ENCODE measurements at places on chromosomes 3 and 15.

GRCh38 chr3:64739971-64740631 lies 52.3 kb upstream of the ADAMTS9 start:
- DNase-seq, result no peak

GRCh38 chr3:21718161-21718765 lies 32.7 kb downstream of the ZNF385D start:
- DNase-seq, result no peak

- DNase-seq, result no peak
Measured at GRCh38 chr15:73270366-73271097, 98.2 kb downstream of the HCN4 start.

GRCh38 chr15:44216958-44217357 lies 21.9 kb upstream of the FRMD5 start:
- DNase-seq, result no peak

DNA sequence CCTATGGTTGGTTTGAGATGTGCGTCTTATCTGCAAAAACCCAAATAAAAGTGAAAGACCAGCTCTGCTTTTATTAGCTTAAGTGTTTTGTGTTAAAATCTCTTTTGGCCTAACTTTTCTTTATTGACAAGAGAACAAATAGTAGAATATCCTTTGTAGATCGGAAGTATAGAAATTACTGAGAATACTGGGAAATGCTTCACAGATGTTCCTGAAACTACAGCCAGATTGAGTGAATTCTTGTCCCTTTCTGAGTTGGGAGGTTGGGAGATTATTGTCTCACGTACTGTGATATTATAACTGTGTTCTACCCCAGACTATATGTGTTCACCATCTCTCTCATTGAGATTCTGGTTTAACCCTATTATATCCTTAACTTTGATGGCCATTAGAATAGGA lies 21.7 kb downstream of the RAB8B start:
- no peak for DNase-seq

DNA sequence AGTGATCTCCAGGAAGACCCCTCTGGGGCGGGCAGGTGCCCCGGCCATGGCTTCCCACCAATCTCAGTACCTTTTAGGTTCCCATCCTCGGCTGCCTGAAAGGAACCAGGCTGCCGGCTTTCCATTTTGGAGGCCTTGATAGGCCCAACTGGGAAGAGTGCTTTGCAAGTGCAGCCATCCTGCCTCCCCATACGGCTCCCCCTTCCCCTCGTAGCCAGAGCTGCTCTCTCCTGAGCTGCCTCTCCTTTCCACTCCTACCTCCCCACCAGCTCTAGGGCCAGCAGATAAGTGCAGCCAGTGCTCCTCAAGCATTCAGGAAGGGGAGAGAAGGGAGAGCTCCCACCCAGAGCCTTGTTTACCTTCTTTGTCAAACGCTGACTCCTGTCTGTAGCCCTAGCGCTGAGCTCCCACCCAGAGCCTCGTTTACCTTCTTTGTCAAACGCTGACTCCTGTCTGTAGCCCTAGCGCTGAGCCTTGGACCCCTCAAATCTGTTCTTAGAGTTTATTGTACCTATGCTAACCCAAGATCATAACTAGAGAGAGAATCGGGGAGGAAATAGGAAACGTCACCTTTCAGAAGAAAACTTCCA lies 133.0 kb downstream of the LRRK1 start:
- DNase-seq, result no peak

- no peak for DNase-seq
Measured at GRCh38 chr3:32882603-32883025, 64.8 kb downstream of the TRIM71 start.

GRCh38 chr3:164498917-164499316 lies 579.4 kb downstream of the SI start:
- no peak for DNase-seq

DNA sequence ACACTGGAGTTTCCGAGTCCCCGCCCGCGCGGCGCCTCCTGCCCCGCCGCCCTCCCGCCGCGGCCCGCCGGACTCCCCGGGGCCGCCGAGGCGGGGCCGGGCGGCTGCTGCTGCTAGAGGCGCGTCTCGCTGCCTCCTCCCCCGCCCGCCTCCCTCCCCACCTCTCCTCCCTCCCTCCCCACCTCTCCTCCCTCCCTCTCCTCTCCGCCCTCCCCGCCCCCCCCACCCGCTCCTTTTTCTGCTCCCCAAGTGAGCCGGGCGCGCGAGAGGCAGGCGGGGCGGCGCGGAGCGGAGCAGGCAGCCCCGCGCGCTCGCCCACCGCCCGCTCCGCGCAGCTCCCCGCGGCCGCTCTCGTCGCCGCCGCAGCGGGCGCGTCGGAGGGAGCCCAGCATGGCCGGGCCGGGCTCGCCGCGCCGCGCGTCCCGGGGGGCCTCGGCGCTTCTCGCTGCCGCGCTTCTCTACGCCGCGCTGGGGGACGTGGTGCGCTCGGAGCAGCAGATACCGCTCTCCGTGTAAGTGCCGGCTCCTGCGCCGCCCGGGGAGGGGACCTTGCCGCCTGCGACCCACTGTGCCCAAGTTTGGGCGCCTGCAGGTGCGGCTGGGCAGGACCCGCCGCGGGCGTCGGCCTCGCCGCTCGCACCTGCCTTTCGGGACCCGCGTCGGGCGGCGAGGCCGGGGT lies at the start of gene CACNA2D3:
TSS of gene CACNA2D3 (plus strand) at position 229 of the 679 bp plus-strand sequence.
- DNase-seq, result no peak

DNA sequence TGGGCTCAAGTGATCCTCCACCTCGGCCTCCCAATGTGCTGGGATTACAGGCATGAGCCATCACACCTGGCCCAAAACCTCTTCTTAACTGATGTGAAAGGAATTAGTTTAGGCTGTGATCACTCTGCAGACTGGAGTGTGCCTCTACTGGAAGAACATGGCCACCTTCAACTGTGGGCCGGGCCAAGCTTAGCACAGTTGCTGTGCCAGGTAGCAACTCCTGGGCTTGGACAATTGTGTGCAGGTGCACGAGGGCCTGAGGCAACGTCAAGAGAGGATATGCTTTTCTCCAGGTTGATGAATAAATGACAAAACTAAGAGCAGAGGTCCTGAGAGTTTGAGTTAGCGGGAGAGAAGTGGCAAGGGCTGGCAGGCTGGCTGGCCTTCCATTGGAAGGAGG lies 6.5 kb downstream of the FAH start:
- DNase-seq, result no peak

DNA sequence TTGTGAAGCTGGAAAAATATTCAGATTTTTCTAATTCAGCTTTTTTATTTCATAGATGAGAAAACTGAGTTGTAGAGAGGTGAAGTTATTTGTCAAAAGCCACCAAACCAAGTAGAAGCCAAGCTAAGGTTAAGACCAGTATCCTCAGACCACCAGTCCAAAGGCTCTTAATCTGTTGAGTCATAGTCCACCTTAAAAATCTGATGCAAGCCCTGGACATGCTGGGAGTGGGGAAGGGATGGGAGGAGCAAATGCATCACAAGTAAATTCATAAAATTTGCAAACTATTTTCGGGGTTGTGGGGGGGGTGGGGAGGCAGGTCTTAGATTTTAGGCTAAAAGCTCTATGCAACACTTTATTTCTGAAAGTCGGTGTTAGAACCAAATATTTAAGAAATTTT lies 307.7 kb upstream of the SEMA6D start:
- DNase-seq, result no peak

DNA sequence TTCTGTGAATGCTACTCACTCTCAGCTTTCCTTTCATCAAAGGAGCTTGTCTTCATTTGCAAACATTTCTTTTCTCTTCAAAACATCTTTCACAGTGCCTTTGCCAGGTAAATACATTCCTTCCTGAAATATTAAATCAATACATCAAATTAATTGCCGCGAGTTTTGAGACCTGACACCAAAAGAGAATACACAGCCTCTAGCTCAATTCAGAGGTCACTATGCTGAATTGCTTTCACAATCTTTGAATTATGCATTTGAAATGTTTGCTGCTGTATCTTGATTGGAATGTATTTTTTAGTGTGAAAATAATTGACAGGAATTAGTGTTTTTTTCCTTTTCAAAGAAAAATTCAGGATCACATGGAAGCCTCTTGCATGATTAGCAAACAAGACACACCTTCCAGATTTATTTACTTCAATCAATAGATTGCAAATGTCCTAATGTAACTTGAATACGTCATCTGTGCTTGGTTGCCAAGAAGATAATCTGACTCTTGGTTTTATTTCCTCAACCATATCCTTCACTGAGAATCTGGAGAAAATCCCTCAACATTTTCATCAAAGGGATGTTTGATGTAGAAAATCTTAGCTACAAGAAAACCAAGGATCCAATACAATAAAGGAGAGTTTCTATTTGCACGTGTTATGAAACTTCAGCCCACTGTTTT lies 83.6 kb downstream of the KCNH8 start:
- DNase-seq, result no peak

- no peak for DNase-seq
Measured at GRCh38 chr3:27708250-27708649, 13.9 kb downstream of the EOMES start.

DNA sequence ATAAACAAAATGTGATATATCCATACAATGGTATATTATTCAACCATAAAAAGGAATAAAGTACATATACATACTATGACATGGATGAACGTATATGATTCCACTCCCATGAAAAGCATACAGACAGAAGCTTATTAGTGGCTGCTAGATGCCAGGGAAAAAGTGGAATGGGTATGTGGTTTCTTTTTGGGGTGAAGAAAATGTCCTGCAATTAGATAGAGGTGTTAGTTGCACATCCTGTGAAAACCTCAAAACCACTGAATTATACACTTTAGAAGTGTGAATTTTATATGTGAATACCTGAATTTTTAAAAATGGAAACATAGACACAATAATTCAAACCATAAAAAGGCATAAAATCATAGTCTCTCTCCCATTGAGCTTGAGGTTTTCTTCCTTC lies 11.2 kb downstream of the DENND6A start:
- no peak for DNase-seq

GRCh38 chr3:72591522-72592421 lies 256.5 kb downstream of the SHQ1 start:
- no peak for DNase-seq

DNA sequence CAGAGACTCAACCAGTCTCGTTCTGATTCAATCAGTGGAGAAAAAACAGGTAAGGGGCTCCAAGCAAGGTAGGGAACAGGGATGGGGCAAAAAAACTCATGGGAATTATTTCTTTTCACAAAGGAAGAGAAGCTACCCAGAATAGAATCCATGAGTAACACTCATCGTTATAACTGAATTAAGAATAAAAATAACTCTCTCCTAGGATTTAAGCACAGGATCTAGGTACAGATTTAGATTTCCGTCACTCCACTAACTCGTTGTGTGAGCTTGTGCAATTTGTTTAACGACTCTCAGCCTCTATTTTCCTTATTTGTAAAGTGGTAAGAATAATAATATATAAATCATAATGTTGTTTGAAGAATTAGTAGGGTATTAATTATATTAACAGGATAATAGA lies 68.6 kb downstream of the ADAMTS9 start:
- DNase-seq, result no peak

GRCh38 chr3:194587438-194587931 lies 45.7 kb downstream of the TMEM44 start:
- peak; percentile 45 for DNase-seq

DNA sequence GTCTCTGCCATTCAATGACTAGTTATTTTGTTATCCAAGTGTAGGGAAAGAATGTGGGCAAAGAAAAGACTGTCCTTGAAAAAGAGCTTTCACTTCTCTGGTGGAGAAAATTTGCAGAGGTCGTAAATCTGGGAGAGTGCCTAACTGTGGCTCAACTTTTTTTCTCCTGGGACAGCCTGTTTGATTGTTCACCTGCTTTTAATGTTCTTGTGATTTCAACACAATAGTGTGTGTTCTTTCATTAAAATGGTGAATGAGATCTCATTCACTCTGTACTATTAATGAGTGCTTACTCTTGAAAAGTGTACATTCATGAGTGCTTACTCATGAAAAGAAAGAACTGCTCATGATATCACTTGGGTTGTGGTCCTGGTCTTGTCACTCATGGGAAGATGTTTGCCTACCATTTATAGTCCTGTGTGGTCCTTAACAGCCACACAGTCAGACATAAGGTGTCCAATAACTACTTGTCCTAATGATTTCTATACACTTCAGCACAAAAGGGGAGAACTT lies 567.3 kb downstream of the GRM7 start:
- DNase-seq, result no peak

- peak; percentile 45 for DNase-seq
Measured at GRCh38 chr3:58333206-58334012, 717 bp downstream of the PXK start.

DNA sequence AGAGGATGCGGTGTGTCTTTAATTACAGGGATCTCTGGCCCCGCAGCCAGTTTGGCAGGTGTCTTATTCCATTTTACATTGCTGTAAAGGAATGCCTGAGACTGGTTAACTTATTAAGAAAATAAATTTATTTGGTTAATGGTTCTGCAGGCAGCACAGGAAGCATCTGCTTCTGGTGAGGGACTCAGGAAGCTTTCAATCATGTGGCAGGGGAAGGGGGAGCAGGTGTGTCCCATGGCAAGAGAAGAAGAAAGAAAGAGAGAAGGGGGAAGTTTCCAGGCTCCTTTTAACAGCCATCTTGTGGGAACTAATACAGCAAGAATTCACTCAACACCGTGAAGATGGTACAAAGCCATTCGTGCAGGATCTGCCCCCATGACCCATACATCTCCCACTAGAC lies 128.0 kb upstream of the CRBN start:
- DNase-seq, result no peak

GRCh38 chr15:45095661-45096060 lies 18.3 kb downstream of the DUOX2 start:
- no peak for DNase-seq

DNA sequence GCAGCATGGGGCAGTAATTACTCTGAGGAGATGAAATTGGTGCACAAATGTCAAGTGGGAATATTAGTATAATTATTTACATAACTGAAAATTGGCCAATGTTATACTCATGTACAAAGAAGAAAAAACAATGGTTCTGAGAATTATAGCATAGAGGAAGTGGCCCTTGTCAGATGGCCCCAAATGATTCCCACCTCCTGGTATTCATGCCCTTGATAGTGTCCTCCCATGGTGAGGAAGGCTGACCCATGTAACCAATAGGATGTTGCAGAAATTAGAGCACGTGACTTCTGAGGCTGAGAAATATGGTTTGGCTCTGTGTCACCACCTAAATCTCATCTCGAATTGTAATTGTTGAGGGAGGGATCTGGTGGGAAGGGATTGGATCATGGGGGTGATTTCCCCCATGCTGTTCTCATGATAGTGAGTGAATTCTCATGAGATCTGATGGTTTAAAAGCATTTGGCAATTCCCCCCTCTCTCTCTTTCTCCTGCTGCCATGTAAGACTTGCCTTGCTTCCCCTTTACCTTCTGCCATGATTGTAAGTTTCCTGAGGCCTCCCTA lies 368.5 kb downstream of the SHQ1 start:
- DNase-seq, result no peak

GRCh38 chr3:37217098-37217849 lies 42.9 kb upstream of the LRRFIP2 start:
- no peak for DNase-seq

DNA sequence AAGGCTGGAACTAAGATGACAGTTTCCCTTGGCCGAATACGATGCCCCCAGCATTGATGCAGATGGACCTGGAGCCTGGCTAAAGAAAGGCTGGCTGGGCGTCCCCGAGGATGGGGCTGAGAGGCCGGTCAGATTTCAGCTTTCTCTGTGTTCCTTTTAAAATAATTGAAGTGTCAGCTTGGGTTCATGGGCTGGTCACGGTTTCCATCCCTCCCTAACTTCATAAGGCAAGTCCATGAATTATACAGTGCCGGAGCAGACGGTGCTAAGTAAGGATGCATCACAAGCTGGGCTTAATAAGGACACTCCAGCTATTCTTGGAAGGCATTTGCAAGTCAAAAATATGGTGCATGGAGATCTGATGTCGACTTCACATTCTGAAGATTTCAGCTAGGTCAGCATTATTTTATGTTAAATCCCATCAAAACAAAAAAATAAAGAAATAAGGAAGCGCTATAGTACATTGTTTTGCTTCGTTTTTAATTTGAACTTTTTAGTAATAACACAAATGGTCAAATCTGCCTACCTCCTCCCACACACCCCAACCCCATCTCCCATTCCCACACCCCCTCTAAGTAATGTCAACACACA lies 220.8 kb downstream of the RPLP1 start:
- no peak for DNase-seq

All from putamen (tissue), 1 donor.